ENCODE measurements at places on chromosomes 5 and 9. TPM values are rescaled to one million over a fixed set of nuclear protein-coding genes. Genes with fewer than 3 reads are reported as not detected.

GFPT2 gene
- 50.5 TPM for total RNA-seq

NME5 gene
- total RNA-seq: 2.6 TPM

PHF2 gene
- 22.2 TPM for total RNA-seq

NIPAL4 gene
- total RNA-seq: 1.5 TPM

TAF1L gene
- total RNA-seq: 0.02 TPM

POU5F2 gene
- 0.53 TPM for total RNA-seq

ARID3C gene
- 0.19 TPM for total RNA-seq

BTNL8 gene
- total RNA-seq: 0.71 TPM

GRCh38 chr9:8651846-8652215 lies 852.3 kb upstream of the DMAC1 start:
- DNase-seq: no peak

- no peak for DNase-seq
These were observed 451.2 kb upstream of the TLE4 start for GRCh38 chr9:79120533-79120932.

DNA sequence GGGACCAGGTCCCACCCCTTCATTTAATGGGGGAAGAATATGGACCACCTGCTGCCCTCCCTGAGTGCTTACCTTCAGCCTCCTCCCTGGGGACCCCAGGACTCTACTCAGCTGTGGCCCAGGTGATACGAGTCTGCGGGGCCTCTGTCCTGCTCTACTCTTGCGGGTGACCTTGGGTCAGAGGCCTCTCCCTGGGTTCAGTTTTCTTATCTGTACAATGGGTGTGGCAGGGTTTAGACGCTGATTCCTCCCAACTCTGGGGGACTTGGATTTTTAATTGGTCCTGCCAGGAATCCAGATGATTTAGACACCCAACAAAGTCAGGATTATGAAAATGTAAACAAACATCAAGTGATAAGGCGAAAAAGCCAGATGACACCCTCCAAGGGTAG lies 25.0 kb downstream of the FAM163B start:
- peak; percentile 17 for DNase-seq

DNA sequence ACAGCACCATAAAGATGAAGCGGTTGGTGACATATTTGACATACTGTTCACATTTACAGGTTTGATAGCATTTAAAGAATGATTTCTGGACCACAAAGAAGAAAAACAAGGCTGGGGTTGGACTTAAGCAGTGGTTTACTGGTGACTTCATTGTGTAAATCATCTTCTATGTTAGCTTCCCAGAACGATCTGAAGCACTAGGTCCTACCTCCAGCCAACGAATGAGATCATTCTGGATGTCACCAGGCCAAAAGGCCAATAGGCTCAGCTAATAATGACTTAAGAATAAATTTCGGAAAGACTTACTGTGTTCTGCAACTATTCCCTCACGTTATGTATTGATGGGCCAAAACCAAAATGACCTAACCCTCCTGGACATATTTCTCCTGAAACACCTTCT lies 675.3 kb upstream of the CCNG1 start:
- DNase-seq: no peak

DNA sequence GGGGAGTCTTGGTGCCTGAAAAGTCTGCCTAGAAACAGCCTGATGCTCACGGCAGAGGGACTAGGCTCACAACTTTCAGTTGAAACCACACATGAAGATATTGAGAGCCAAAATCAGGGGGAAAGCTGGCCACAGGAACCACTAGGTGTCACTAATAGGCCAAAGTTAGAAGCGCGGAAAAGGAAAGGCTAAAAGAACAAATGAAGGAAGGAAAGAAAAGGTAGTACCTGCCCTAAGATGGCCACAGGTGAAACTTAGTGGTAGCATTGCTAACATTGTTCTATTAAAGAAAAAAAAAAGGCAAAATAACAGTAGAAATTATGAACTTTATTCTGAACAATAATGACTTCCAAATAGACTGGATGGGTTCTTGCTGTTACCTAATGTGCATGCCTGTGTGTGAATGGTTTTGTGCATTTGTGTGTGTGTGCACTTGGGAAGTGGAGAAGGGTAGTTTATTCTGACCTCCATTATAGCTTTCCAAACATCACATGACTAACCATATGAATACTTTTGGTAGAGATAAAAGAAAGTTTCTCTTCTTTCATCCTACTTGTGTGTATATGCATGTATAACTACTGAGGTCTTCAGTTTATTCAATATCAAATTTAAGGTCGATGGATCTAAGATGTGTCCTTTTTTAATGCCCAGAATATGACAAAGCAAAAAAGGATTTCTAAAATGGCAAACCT lies 2.1 kb upstream of the RFESD start:
- DNase-seq: peak; percentile 63

DNA sequence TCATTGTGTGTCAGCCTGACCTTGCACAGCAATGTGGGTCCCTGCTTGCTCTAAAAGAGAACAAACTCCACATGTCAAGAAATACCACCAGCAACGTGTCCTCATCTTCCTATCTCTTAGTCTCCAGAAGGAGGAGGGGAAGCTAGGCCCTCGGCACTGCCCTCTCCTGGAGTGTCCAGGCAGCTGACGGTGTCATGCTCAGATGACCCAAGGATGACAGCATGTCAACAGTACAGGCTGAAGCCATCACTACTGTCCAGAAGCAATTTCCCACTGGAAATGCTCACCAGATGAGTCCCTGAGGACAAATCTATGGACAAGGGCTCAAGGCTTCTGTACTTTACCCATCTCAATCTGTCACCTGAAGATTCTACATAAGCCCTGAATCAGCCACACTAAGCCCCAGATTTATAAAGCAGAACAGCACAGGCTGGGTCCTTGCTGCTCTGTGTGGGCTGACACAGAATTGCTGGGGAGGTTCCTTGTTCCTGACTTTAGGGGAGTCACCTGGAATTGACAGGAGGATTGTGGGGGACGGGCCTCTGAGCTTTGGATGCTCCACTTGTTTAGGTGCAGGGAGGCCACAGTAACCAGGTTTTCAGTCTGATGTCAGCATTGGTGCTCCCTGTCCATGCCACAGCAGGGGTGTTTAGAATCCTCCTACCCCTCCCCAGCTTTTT lies 210.2 kb downstream of the DAB2IP start:
- peak; percentile 47 for DNase-seq

- no peak for DNase-seq
These were observed 72.2 kb downstream of the SHB start for GRCh38 chr9:37996819-37997217.

- DNase-seq: no peak
These were observed 51.0 kb downstream of the EPB41L4B start for GRCh38 chr9:109269839-109270238.

GRCh38 chr5:110840347-110840960 lies 101.6 kb downstream of the SLC25A46 start:
- no peak for DNase-seq

GRCh38 chr5:176768174-176768970 lies 42.0 kb upstream of the UNC5A start:
- DNase-seq: no peak

- DNase-seq: peak; percentile 61
These were observed 68.8 kb upstream of the FCN2 start for GRCh38 chr9:134811673-134812342.

DNA sequence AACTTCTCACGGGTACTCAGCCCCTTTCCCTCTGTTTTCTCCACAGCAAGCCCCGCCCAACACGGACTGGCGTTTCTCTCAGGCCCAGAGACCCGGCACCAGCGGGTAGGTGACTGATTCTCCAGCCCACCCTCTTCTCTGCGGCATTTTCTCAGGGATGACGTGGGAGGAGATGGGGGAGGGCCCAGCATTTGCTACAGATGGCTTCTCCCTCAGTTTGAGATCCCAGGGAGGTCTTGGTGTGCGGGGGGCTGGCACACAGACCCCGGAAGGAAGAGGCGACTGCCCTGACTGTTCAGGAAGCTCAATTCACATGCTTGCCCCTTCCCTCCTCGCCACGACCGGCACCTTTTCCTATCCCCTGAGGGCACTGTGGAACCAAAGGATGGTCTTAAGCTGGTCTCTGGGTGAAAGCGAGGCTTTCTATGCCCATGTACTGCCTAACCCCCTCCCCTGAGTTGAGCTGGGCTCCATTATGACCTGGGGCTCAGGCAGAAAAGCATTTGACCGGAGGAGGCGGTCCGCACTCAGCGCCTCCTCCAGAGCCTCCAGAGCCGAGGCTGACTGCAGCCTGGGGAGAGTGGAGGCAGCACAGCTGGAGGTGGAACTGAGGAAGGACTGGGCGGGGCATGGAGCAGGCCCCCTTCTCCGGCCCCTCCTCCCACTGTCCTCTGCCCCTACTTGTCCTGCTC lies 6.0 kb downstream of the PCDHGC5 start:
- DNase-seq: no peak

GRCh38 chr5:172920447-172920849 lies 38.8 kb upstream of the RPL26L1 start:
- peak; percentile 97 for DNase-seq

DNA sequence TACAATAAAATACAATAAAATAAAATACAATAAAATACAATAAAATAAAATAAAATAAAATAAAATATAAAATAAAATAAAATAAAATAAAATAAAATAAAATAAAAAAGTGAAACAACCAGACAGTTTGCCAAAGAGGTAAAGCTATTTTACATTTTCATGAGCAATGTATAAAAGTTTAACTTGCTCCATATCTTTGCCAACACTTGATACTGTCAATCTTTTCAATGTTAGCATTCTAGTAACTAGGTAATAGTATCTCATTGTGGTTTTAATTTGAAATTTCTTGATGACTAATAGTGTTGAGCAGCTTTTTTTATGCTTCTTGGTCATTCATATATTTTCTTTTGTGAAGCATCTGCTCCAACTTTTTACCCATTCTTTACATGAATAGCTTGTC lies 17.3 kb downstream of the TTC33 start:
- no peak for DNase-seq

GRCh38 chr5:82312373-82312856 lies 34.3 kb upstream of the RPS23 start:
- peak; percentile 74 for DNase-seq

DNA sequence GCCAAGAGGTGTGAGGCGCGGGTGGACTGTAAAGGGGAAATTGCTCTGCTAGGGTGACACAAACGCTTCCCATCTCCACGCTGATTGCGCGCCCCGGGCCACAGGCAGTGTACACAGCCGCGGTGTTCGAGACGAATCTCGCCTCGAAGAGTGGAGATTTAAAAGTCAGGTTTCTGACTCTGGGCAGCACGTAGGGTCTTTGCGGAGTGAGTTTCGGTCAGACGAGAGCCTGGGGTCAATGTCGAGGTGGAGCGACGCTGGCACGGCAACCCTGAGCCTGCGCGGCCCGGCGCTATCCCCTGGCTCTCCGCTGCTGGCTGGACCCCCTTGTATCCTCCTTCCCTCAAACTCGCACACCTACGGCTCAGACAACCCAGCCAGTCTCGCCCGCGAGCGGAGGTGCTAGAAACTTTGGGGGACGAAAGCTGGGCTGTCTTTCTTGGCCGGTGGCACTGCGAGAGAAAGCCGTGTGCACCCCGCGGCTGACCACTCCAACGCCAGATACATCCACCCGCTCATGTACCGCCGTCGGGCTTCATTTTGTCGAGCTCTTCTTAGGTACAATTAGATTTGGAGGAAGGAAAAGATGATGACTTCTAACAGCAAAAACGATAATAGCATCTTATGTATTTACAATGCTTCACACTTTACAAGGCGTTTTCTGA lies 5.4 kb upstream of the FOXB2 start:
- DNase-seq: no peak

DNA sequence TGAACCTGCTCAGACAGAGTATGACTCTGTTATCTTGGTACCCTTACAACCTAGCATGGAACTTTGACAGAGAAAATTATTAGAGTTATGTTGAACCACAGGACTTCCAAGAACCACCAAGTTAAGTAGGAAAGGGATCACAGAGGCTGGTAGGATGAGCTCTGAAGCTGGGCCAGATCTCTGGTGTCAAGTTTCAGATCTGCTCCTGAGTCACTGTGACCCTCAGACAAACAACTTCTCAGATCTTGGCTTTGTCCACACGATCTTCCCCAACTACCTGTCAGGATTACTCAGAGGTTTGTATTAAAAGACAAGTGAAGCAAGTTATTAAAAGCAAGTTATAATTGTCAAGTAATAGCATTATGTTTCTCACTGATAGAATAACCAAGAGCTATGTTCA lies 189.0 kb downstream of the SEC61B start:
- DNase-seq: no peak

DNA sequence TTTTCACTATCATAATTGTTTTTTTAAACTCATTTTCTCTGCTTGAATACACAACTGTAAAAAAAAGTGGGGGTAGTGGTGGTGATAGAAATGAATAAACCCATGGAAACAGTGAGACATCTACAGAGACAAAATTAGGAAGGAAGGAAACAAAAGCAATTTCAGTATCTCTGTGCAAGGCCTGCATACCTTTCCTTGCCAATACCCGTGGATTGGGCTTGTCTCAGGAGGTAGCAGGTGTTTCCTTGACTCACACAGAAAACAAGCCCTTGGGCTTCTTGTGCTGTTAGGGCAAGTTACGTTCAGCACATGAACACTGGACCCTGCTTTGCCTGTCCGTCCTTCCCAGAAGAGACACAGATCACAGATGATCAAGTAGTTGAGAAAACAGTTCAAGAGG lies 372.2 kb downstream of the ZSWIM6 start:
- no peak for DNase-seq

DNA sequence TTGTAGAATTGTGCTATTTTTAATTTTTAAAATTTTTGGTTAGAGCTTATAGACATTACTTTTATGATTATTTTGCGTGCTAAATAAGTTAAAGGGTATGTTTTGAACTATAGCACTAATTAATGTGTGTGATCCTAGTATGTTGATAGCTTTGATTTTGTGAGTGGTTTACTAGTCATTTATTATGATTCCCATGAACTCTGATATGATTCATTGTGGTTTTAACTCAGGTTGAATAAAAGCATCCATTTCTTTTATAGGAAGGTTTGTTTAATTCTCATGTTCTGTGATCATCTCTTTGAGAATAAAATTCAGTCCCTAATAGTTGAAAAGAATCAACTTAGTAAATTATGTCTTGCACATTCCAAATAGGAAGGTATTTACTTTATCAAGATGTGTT lies 22.5 kb downstream of the C5orf22 start:
- no peak for DNase-seq

GRCh38 chr5:61334868-61335615 lies 3.0 kb downstream of the ZSWIM6 start:
- DNase-seq: no peak

- no peak for DNase-seq
These were observed 7.5 kb downstream of the NMUR2 start for GRCh38 chr5:152397581-152397980.

DNA sequence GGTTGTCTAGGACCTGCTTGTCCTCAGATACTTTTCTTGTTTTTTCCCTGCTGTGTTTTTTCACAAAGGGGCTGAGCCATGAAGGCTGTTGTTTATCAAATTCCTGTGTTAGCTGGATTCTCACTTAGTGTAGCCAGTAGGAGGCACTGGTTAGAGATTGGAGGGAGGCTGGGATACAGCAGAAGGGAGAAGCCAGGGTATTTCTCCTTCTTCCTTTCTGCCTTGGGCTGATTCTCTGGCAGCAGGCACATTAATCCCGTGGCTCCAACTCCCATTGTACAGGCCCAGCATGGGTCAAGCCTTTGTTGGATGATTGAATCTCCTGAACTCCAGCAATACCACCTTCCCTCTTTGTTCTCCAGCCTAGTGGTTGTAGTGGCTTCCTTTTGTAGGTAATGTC lies 46.4 kb upstream of the FAM170A start:
- no peak for DNase-seq

Measured in A172 (cell line).